Stimulated activated CD4-positive, alpha-beta T cell treated with anti-CD3 and anti-CD28 coated beads, Interleukin-2, amount 100 ng/mL, for 48 hours (primary cell): ENCODE measurements at places on chromosomes 12 and 14.

GRCh38 chr14:93337143-93337753 is 4.4 kb upstream of the BTBD7 start:
- DNase-seq, result no peak

GRCh38 chr14:103326078-103326477 is 8.0 kb upstream of the EIF5 start:
- DNase-seq, result no peak

DNA sequence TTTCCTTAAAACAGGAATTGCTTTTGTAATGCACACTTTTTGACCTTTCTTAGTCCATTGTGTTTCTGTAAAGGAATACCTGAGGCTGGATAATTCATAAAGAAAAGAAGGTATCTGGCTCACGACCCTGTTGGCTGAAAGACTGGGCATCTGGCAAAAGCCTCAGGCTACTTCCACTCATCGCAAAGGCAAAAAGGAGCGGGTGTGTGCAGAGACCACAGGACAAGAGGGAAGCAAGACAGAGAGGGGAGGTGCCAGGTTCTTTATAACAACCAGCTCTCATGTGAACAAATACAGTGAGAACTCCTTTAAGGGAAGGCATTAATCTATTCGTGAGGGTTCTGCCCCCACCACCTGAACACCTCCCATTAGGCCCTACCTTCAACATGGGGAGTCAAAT is 182.1 kb downstream of the C12orf50 start:
- no peak for DNase-seq

DNA sequence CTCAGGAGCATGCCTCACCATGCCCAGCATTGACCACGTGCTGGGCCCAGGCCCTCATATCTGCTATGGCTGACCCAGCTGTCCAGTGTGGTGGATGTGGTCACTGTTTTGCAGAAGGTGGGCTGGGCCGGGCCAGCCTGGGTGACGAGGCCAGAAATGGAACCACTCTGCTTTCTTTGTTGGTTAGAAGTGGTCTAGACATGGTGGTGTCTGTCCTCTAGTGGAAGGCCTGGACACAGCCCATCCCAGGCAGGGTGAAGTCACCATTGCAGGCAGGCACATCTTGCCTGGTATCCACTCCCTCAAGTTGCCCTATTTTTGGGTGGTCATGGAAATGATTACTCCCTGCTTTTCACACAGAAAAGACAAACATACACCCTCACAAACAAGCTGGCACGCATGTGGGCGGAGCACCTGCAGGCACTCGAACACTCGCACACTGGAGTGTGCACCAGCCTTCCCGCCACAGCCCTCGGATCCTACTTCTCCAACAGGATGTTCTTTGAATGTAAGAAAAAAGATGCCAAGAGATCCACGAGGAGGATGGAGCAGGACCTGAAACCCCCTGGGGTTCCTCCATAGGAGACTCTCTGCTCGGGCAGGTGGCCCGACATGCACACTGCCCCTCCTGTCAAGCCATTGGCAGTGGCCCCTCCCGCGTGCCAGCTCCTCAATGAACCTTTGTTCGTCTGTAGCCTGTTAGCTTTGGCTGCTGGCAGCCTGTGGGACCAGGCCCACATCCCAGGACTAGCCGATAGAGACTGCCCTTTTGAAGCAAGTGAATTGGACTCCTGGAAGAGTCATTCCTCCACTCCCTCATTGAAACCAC is 38.4 kb downstream of the MLXIP start:
- DNase-seq, result no peak

- no peak for DNase-seq
These were observed 143.1 kb upstream of the HMGA2 start for GRCh38 chr12:65681226-65681625.

- no peak for DNase-seq
These were observed 45.7 kb upstream of the CLMN start for GRCh38 chr14:95365401-95365800.

DNA sequence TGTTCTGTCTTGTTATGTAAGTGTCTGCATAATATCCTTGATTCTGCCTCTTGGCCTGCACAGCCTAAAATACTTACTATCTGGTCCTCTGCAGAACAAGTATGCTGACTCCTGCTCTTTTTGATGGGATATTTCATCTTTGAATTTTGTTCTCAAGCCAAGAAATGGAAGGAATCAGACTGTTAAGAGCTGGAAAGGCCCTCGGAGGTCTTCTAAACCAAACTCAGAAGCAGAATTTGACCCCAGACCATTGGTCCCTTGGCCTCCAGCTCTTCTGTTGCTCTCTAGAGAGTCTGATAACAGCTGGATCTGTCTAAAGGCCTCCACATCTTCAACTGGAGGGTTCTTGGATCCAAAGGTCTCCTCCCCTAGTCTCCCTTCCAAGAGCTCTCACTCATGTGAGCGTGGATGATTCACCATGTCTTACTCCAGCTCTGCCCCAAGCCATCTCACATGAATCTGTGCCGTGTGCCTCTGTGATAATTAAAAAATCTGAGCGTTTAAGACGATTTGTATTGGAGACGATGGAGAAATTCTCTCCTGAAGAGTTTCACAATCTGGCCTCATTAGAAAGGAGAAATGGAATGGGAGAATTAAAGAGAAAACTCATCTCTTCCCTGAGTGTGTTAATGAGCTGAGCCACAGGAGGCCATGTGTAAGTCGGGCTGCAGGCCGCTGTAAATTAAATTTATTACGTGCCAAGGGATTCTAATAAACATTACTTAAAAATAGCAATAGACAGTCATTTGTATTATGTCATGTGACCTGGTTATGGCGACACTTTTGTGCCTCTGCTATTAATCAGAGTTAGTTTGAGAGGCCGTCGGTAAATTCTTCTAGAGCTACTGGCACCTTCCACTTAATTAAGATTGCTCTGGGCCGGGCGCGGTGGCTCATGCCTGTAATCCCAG is 15.4 kb upstream of the PRIMA1 start:
- no peak for DNase-seq

GRCh38 chr12:68733661-68734071 is 12.3 kb upstream of the SLC35E3 start:
- DNase-seq, result no peak

- DNase-seq, result no peak
These were observed 105.6 kb downstream of the DAAM1 start for GRCh38 chr14:59293935-59294661.

- DNase-seq, result no peak
These were observed 1.9 kb downstream of the SLC25A3 start for GRCh38 chr12:98595243-98595988.

- DNase-seq, result no peak
These were observed 46.2 kb downstream of the TESC start for GRCh38 chr12:117053050-117053400.

DNA sequence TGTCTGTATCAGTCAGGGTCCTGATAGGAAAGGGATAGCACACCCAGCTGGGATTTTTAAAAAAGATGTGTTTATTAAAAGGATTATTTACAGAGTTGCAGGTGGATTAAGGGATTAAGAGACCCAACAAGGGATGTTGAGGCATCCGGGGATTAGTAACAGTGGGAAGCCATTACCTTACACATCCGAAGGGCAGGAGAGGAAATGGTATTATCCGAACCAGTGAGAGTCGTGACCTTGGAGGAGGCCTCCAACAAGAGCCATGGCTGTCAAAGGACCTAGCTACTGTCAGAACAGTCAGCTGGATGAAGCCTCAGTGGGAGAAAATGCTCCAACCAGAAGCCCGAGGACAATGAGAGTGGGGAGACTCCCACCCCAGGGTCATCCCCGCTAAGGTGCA is 146.3 kb upstream of the KRAS start:
- DNase-seq, result no peak

DNA sequence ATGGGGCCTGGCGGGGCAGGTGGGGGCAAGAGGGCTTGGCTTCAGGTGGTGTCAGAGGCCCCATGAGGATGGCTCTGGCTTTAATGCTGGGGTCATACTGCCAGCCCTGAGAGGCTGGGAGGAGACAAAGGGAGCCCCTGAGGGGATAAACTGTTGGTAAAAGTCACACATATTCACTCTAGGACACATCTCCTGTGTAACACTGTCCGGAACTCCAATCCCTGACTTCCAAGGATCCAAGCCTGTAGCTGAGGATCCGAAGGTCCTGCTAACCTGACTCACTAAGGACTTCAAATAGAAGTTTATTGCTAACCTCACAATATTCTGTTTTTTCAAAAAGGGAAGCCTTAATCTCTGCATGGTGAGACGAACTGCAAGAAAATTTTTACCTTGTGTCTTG is 39.2 kb upstream of the GPR68 start:
- no peak for DNase-seq

- DNase-seq, result no peak
These were observed 15.7 kb downstream of the KDM2B start for GRCh38 chr12:121565076-121565475.

DNA sequence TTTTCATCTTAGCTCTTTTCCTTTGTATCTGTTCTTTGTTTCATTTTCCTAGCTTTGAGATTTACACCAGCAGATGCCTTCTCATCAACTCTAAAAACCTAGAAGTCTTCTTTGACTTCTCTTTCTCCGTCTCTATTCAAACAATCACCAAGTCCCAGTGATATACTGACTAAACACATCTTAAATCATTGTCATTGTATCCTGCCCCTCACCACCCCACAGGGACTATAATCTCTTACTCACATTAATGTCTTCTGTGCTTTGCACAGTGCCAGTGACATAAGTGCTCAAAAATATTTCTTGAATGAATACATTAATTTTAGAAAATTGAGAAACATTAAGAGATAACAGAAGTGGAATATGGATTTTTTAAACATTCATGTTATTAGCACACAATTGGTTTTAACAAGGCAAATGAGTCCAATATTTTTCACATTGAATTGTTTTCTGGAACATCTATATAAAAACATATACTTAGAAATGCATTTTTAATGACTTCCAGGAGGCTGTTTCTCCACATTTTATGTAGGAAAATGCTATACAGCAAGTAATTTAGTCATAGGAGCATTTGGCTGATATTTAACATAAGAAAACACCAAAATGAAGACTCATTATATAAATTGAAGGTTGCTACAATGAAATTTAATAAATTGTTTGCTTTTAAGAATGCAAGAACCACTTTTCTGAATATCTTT is 472.8 kb upstream of the PRICKLE1 start:
- no peak for DNase-seq

DNA sequence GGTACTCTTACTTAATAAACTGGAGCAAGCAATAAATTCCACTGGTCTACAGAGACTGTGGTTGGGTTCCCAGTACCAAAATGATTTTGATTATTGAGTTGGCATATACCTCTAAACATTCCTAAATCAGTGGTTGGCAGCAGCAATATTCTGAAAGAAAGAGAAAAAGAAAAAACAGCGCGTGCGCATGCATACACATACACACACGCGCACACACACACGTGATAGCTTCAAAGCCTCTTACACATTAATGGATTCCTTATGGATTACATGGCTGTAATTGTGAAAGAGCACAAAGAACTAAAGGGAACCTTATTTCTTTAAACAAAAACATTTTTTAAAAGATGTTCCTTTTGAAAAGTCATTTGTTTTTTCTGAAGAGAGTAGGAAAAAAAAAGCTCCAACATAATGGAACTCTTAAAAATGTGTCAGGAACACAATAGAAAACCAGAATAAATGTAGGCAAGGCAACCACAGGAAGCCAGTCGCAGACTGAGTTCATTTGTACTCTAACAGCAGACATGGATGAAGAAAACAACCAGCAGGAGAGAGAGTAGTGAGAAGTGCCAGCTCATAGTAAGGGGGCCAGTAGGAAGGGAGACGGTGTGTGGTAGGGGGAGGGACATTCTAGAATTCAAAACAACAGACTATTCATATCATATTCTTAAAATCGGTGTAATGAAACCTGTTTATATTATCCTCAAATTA is 80.0 kb downstream of the DRAM1 start:
- no peak for DNase-seq

DNA sequence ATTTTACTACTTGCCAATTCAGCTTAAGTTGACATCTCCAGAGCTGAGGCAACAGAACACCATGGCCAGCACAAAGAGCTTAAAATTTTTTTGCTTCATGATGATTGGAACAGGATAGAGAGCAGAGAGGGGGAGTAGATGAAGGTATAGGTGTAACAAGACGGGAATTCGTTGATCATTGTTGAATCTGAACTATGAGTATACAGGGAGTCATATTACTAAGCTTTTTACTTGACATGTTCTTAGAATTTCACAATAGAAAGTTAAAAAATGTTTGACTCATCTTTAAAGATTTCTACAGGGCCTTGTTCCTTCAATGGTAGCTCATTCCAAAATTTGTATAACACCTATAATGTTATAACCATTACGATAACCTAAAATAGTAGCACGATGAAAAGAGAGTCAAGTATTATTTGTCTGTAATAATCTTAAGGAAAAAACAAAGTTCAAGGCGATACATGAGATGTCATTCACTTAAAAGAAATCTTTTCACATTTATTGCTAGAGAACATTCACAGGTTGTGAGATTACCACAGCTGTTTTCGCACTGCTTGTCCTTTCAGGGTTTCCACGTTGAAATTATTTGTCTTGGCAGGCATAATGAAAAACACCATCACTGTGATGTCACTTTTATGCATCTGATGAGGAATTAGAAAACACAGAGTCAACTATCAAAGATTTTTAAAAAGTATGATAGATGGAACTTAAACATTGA is 33.9 kb downstream of the SPX start:
- DNase-seq, result no peak

DNA sequence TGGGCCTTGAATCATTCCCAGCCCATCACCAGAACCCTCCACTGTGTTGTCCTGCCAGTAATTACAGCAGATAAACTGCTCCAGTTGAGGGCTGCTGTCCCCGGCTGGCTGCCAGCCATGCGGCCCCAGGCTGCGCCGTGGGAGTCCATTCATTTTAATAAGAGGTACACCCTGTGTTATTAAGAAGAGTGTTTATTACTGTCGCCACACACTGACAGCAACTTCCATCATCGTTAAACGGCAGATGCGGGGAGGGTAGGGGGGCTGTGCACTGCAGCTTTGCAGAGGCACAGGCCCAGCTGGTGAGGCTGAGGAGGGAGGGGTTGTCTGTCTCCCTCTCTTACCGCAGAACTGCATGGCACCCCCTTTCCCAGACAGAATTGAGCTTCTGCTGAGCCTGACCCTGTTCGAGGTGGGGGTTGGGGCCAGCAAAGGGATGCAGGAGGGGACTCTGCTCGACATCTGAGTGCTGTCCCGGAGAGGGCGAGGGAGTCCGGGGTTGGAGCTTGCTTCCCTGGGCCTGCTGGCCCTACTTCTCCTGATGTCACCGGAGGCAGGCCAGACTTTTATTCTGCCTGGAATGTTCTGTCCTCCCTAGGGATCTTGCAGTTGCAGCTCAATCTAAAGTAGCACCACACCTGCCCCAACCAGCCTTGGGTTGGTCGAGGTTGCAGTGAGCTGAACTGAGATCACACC is 33.8 kb upstream of the GPATCH2L start:
- DNase-seq, result no peak

- no peak for DNase-seq
These were observed 58.9 kb downstream of the DDX51 start for GRCh38 chr12:132085291-132085635.

- no peak for DNase-seq
These were observed 15.0 kb downstream of the C1S start for GRCh38 chr12:7075518-7075917.
